ENCODE measurements at places on chromosomes 6 and 20.

- peak overlapping the region; percentile 99 for H3K4me3 ChIP-seq
- no peak for DNase-seq
- no peaks in the 10 kb centered on the region for H3K27me3 ChIP-seq
- peak overlapping the region; percentile 76 for H3K27ac ChIP-seq
- peaks cover 9% of the 10 kb centered on the region for H3K36me3 ChIP-seq
Observed at GRCh38 chr6:30691208-30691847, 544 bp upstream of the NRM start.

DNA sequence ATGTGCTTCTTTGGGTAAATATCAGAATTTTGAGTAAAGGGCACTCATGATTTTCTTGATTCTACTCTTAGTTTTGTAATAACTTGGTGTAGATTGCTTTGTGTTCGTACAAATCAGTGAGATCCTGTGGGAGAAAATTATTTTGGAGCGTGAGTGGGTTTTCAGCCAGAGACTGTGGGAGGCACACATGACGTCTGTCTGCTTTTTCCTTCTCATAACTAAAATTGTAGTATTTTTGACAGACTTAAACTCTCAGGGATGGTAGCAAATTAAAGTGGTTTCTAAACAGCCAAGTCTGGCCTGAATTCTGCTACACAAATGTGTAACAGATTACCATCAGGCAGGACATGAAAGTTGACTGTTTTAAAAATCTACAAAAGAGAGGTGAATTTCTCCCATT lies 222.6 kb downstream of the OTOR start:
- H3K4me1 ChIP-seq: no peaks in the 10 kb centered on the region
- no peak overlapping the region for H3K27ac ChIP-seq
- H3K27me3 ChIP-seq: no peaks in the 10 kb centered on the region
- no peak for DNase-seq
- no peaks in the 10 kb centered on the region for H3K36me3 ChIP-seq

- peaks cover 17% of the 10 kb centered on the region for H3K27me3 ChIP-seq
- H3K36me3 ChIP-seq: no peaks in the 10 kb centered on the region
- no peak for DNase-seq
- H3K4me1 ChIP-seq: no peaks in the 10 kb centered on the region
- no peak overlapping the region for H3K27ac ChIP-seq
Observed at GRCh38 chr6:88529726-88530125, 363.6 kb upstream of the CNR1 start.

DNA sequence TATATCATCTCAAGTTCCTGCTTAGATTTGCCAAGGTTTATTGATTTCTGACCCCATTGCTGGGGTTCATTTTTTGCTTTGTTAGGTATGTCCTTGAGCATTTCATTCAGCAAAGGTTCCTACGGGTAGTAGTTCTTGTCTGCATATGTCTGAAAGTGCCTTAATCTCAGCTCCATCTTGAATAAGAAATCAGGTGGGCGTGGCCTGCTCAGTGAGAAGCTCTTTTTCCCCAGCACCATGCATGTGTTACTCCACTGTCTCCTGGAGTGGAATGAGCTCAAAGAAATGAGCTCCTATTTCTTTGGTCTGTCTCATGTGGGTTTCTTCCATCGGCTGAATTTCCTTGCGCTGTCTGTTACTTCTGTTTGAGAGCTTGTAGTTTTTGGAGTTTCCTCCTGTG lies 201.9 kb downstream of the QKI start:
- no peak for DNase-seq
- no peaks in the 10 kb centered on the region for H3K4me1 ChIP-seq
- no peak overlapping the region for H3K4me3 ChIP-seq

DNA sequence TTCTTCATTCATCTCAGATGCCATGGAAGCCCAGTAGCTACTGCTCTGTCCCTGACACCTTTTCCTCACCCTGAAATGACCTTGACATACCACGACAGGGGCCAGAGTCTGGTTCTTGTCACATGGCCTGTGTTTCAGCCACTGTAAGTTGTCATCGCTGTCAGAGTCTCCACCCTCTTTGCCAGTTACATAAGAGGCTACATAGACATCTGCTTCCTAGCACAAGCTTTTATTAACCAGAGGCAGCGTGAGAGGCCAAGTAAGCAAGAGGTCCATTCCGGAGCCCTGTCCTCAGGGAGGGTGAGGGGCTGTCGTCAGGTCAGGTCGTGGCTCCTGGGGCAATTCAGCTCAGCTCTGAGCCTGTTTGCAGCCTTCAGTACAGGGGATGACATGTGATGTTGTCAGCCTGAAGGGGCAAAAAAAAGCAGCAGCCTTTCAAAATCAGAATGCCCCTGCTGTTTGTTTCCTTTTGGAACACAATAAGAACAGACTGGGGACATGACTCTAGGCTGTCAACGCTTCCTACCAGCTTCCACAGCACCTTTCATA lies 146.3 kb downstream of the MTFR2 start:
- H3K27ac ChIP-seq: no peak overlapping the region
- H3K4me3 ChIP-seq: no peak overlapping the region
- H3K27me3 ChIP-seq: no peaks in the 10 kb centered on the region
- H3K4me1 ChIP-seq: no peaks in the 10 kb centered on the region
- no peaks in the 10 kb centered on the region for H3K36me3 ChIP-seq

GRCh38 chr6:94487371-94487770 lies 1068.0 kb upstream of the EPHA7 start:
- H3K4me3 ChIP-seq: no peak overlapping the region
- H3K36me3 ChIP-seq: no peaks in the 10 kb centered on the region
- DNase-seq: no peak
- H3K27ac ChIP-seq: no peak overlapping the region
- no peaks in the 10 kb centered on the region for H3K4me1 ChIP-seq

DNA sequence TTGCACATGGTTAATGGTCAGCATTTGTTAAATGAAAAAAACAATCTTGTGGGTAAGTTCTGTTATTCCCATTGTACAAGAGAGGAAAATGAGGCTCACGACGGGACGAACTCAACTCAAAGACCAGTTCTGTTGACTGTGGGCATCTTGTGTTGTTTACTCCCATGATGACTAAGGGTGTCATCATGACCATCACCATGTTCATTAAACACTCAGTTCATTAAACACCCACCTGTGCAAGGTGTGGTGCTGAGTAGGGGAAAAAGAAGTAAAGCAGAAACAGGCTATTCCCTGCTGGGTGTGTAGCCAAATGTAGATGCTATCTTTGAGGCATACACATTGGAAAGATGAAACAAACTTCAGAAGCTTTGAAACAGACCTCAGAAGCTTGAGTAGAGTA lies 4.5 kb downstream of the CHMP4B start:
- no peak overlapping the region for H3K4me3 ChIP-seq
- H3K4me1 ChIP-seq: peaks cover 76% of the 10 kb centered on the region
- no peak for DNase-seq
- no peaks in the 10 kb centered on the region for H3K27me3 ChIP-seq
- peaks cover 18% of the 10 kb centered on the region for H3K36me3 ChIP-seq

DNA sequence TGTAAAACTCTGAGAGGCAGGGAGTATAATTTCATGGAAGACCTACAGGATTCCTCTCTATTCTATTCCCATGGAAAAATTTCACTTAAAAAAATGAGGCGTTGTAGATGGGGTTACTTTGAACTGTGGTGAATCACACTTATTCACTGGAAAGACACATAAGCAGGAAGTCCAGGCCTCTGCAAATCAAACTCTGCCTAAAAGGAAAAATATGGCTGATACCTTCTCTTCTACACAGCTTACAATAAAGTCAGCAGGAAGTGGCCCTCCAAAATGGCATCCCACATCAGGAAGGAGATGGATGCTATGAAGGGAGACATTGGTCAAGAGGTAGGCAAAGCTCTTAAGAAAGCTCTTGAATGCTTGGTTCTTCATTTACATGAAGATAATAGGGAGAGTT lies 115.9 kb downstream of the FYN start:
- peaks cover 32% of the 10 kb centered on the region for H3K36me3 ChIP-seq
- H3K27ac ChIP-seq: peak overlapping the region; percentile 97
- H3K4me1 ChIP-seq: peaks cover 94% of the 10 kb centered on the region
- DNase-seq: peak; percentile 45

DNA sequence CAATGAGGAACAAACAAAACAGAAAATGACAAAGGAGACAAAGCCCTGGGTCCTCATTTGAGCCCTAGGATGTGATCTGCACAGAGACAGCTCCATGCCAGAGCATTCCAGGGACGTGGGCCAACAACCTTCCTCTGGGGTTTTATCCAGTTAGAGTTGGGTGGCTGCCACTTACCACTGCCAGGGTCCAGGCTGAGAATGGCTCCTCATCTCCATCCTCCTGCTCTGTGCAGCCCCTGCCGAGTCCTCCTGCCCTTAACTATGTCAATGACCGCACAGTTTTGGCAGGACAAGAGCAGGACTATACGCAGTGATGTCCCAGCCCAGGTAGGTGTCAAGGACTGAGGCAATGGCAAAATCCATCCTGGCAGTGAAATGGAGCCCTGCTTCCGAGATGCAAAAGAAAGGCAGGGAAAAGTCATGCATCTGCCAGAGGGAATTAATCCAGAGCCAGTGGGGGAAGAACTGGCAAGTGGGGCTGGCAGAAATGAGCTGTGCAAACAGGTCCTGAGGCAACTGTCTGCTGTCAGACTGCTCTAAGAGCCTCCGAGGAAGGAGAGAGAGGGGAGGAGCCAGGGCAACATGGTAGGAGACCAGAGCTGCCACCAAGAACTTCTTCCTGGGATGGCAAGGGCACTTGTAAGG lies 449.4 kb downstream of the PTPRT start:
- H3K27ac ChIP-seq: no peak overlapping the region
- H3K4me3 ChIP-seq: no peak overlapping the region
- DNase-seq: no peak
- no peaks in the 10 kb centered on the region for H3K4me1 ChIP-seq

DNA sequence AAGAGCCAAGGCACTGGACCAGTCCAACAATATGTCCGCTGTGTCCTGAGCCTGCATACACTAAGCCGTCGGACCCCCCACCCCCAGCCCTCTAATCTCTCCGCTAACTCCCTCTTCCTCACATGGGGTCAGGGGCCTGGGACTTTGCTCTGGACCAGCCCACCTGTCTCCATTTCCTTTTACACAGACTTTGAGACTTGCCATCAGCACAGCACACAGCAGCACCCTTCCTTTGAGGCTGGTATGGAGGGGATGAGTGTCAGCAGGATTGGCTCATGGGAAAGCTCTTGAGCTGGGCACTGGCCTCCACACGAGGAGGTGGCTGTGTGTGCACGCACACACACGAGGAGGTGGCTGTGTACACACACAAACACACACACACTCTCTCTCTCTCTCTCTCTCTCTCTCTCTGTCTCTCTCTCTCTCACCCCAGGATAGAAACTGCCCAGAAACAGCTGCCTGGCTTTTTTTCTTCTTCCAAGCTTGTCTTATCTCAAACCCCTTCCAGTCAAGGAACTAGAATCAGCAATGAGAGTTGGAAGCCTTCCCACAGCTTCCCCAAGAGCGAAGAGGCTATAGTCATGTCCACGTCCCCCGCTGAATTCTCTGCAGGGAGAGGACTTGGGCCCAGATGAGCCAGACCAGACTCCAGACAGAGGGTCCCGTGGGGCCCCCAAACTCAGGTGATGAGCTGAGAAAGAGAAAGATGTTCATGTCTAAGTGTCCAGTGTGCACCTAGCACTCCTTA lies 18.6 kb downstream of the SLC9A8 start:
- no peak overlapping the region for H3K27ac ChIP-seq
- H3K4me1 ChIP-seq: peaks cover 3% of the 10 kb centered on the region
- H3K36me3 ChIP-seq: peaks cover 18% of the 10 kb centered on the region
- H3K27me3 ChIP-seq: no peaks in the 10 kb centered on the region

DNA sequence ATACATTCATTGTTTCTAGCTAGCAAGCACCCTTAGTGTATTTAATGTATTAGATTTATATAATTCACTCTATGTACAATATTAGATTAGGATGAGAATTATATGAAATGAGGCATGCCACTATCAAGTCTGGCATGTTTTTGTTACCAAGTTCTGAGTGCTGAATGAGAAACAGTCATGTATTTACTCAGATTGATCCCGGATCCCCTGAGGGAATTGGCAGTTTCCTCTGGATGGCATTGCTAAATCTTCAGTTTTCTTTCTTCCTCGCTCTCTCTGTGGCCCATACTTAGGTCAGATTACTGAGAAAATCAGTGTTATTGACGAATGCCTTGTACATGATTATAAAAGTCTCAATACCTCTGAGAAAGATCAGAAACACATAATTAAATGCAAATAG lies 66.6 kb downstream of the CDKAL1 start:
- H3K27ac ChIP-seq: no peak overlapping the region
- no peak overlapping the region for H3K4me3 ChIP-seq
- H3K36me3 ChIP-seq: peaks cover 29% of the 10 kb centered on the region
- peaks cover 9% of the 10 kb centered on the region for H3K4me1 ChIP-seq

- H3K36me3 ChIP-seq: peaks cover 1% of the 10 kb centered on the region
- peak overlapping the region; percentile 54 for H3K4me3 ChIP-seq
- no peak for DNase-seq
- H3K4me1 ChIP-seq: peaks cover 12% of the 10 kb centered on the region
- H3K27ac ChIP-seq: no peak overlapping the region
Observed at GRCh38 chr6:7727086-7727945, 1.4 kb downstream of the BMP6 start.

GRCh38 chr20:17849901-17850683 lies 118.5 kb downstream of the SNX5 start:
- H3K27ac ChIP-seq: no peak overlapping the region
- H3K4me3 ChIP-seq: no peak overlapping the region
- no peak for DNase-seq
- no peaks in the 10 kb centered on the region for H3K27me3 ChIP-seq

DNA sequence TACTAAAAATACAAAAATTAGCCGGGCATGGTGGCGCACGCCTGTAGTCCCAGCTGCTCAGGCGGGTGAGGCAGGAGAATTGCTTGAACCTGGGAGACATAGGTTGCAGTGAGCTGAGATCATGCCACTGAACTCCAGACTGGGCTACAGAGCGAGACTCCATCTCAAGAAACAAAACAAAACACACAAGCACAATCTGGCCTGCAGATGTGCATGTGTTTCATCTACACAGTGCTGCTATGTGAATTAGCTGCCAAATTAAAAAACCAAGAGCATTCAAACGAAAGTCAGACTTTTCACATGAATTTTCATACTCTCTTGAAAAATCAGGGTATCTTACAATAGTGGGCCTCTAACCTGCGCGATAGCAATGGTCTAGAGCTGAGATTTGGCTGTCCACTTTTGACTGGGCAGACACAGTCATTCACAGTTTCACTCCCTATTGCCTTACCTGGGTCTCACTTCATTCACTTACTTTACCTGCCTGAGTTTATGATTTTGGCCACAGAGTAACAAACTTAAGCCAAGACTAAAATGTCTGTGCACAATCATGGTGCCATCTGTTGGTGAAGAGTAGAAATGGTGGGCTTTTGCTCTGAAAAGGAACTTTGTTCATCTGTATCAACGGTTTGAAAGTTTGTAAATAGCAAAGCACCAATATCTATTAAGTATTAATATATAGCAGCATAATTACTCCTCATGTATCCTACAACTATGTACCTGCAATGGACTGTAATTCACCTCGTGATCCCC lies 138.5 kb upstream of the UST start:
- H3K27ac ChIP-seq: no peak overlapping the region
- H3K36me3 ChIP-seq: no peaks in the 10 kb centered on the region
- DNase-seq: no peak
- H3K4me1 ChIP-seq: no peaks in the 10 kb centered on the region

All from activated naive CD4-positive, alpha-beta T cell treated with anti-CD3 and anti-CD28 coated beads for 36 hours (primary cell).